ENCODE measurements at places on chromosomes 2 and 18. TPM values are rescaled to one million over a fixed set of nuclear protein-coding genes. Genes with fewer than 3 reads are reported as not detected.

IL36RN gene
- not detected for total RNA-seq

CAPN13 gene
- total RNA-seq: not detected

PROC gene
- total RNA-seq: not detected

VWA3B gene
- not detected for total RNA-seq

RHOB gene
- 677 TPM for total RNA-seq

PSMD14 gene
- 50.3 TPM for total RNA-seq

MC4R gene
- not detected for total RNA-seq

NYAP2 gene
- not detected for total RNA-seq

GKN1 gene
- total RNA-seq: not detected

DAPL1 gene
- not detected for total RNA-seq

RGPD3 gene
- 0.42 TPM for total RNA-seq

FAM237A gene
- total RNA-seq: not detected

GALR1 gene
- total RNA-seq: 0.03 TPM

ZNF519 gene
- 3.9 TPM for total RNA-seq

DQX1 gene
- not detected for total RNA-seq

OR6B2 gene
- total RNA-seq: not detected

DNER gene
- 1.3 TPM for total RNA-seq

REG1A gene
- total RNA-seq: 8.8 TPM

TGFA gene
- 2.2 TPM for total RNA-seq

SERPINB12 gene
- total RNA-seq: not detected

SCN9A gene
- 5.7 TPM for total RNA-seq

ACVR1C gene
- total RNA-seq: 44.9 TPM

SLC16A14 gene
- 2.5 TPM for total RNA-seq

KCNF1 gene
- 0.13 TPM for total RNA-seq

SPHKAP gene
- total RNA-seq: not detected

EPAS1 gene
- 717 TPM for total RNA-seq

IL1R2 gene
- 101 TPM for total RNA-seq

SMAD7 gene
- total RNA-seq: 56.2 TPM

SLC9A4 gene
- not detected for total RNA-seq
